ENCODE measurements at places on chromosomes 1 and 21.

DNA sequence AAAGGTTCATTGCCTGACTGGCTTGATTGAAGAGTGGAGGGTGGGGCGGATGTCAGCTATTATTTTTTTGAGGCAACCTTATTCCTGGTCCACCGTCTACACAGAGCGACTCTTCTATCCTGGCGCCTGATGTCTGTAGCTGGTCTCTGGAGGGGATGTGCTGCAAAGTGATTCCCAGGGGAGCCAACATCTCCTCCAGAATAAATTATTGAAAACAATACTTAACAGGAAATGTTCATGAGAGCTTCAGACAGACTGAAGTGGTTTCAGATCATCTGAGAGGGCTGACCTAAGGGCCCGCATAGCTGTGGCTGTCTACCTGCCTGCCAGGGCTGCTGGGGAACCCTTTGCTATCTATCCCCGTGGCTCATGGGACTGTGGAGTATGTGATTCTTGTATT, 66.7 kb downstream of the TEX35 start:
- DNase-seq = no peak

DNA sequence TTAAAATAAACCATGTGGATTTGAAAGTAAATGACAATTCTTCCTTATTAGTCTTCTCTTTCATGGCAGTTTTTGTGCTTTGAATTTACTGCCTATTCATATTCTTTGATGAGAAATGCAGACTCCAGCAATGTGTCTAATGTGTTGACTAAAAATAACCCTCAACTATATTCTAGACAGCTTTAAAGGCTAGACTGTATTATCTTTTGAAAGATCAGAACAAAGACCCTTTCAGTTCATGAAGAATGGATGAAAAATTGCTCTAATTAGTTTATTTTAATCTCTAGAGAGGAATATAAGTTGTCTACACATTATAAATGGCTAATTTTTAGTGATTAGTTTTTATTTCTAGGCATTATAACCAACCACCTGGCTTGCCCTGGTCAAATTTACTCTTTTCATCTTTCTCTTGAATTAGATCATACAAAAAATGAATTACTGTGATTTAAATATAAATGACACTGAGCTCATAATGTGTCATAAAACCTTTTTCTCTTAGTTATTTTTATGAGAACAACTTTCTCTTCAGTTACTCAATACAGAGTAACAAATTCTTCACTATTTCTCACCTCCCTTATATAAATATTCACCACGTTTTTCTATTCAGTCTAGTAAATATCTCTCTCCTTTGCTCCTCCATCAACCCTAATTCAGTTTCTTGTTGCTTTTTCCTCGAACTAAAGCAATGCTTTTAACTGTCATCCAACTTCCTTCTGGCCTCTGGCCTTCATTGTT, 428.5 kb upstream of the TMPRSS15 start:
- DNase-seq = no peak

DNA sequence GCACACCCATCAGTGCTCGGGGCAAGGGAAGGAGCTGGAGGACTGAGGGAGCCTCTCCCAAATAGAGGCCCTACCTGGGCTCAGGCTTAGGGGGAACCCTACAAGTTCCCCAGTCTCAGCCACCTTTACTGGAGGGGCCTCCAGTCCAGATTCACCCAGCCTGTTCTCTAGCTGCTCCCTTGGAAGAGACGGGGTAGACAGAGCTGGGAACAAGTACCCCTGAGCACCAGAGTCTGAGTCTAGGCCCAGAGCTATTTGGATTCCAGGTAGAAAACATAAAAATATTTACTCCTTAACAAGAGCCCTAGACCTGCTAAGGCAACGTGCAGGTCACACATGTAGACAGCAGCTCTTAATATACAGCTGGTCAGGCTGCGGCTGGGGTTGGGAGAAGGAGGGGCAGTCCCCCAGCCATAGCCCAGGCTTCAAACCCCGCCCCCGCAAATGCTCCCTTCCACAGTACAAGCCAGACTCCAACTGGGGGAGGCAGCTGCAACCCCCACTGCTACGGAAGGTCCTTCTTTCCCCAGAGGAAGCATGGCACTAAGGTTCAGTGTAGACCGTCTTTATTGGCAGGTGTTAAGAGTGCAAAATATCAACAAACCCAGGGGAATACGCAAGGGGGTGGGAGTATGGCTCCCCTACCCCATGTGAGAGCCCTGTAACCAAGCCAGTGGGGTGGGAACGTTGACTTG, 8.0 kb downstream of the TENT5B start:
- DNase-seq = peak; percentile 76

GRCh38 chr1:212045981-212046380, 10.4 kb downstream of the DTL start:
- DNase-seq = no peak

DNA sequence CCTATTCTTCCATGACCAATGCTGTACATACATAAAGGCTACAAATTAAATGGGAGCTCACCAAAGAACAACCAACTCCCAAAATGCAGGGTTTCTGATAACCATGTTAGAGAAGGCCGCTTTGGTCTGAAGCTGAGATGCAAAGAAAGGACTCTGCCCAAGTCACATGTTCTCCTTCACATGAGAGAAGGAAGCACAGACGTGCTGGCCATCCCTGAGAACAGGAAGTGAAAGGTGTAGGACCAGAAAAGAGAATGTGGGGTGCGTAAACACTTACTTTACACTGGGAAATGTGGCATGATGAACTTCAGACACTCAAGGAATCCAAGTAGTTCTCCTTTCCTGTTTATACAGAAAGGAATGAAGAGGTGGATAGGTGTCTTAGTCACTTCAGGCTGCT, 31.7 kb upstream of the TADA1 start:
- DNase-seq = peak; percentile 13

DNA sequence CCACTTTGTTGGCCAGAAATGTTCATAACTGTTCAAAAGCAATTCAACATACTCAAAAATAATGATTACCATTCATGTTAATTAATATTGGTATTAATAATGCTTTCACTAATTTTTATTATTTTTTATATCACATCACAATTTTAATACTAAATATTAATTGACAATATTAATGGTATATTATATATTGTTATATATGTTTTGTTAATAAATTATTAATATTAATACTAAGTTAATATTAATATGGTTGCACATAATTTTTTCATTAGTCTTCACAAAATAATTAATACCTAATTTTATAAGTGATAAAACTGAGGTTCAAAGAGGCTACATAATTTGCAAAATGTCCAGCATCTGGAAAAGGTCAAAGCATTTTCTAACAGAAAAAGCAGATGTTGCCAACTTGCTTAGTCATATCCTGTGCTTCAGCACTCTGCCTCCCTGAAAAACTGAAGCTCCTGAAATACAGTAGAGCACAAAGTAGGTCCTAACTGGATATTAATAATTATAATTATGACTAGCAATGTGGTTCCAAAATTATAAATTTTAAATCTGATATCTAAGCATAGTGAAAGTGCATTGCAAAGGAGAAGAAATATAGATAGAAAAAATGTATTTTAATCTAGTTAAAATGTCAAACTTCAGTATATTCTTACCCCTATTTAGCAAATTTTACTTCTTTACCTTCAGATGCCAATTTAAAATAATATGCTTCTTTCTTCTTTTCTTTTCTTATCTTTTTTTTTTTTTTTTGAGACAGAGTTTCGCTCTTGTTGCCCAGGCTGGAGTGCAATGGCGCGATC, 123.2 kb upstream of the TNFSF4 start:
- no peak for DNase-seq
